ENCODE measurements at places on chromosomes 11 and 22. TPM values are rescaled to one million over a fixed set of nuclear protein-coding genes. Genes with fewer than 3 reads are reported as not detected.

- no peak for DNase-seq
These were observed 53.0 kb upstream of the RDX start for GRCh38 chr11:110349138-110349996.

- peak; percentile 47 for DNase-seq
These were observed 30.1 kb downstream of the ARHGAP8 start for GRCh38 chr22:44782363-44782963.

DNA sequence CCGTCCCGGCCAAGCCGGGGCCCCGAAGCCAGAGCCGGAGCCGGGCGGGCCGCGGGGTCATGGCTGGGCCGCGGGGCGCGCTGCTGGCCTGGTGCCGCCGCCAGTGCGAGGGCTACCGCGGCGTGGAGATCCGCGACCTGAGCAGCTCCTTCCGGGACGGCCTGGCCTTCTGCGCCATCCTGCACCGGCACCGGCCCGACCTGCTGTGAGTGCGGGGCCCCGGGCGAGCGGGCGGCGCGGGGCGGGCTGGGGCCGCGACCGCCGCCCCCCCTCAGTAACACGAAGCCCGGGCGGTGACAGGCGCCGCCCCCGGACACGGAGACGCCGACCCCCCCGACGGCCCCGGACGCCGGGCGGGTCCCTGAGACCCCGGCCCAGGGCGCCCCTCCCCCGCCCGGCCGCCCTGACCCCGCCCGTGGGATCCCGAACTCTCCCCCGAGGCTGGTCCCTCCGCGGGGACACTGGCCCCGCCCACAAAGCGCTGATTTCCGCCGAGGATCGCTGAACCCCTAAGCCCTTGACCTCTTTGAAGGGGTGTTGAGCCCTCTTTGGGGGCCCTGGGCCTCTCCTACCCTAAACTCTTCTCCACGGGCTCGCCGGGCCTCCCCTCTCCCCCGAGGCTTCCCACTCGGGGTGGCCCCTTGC, 389 bp downstream of the MICALL1 start:
- peak; percentile 58 for DNase-seq

DNA sequence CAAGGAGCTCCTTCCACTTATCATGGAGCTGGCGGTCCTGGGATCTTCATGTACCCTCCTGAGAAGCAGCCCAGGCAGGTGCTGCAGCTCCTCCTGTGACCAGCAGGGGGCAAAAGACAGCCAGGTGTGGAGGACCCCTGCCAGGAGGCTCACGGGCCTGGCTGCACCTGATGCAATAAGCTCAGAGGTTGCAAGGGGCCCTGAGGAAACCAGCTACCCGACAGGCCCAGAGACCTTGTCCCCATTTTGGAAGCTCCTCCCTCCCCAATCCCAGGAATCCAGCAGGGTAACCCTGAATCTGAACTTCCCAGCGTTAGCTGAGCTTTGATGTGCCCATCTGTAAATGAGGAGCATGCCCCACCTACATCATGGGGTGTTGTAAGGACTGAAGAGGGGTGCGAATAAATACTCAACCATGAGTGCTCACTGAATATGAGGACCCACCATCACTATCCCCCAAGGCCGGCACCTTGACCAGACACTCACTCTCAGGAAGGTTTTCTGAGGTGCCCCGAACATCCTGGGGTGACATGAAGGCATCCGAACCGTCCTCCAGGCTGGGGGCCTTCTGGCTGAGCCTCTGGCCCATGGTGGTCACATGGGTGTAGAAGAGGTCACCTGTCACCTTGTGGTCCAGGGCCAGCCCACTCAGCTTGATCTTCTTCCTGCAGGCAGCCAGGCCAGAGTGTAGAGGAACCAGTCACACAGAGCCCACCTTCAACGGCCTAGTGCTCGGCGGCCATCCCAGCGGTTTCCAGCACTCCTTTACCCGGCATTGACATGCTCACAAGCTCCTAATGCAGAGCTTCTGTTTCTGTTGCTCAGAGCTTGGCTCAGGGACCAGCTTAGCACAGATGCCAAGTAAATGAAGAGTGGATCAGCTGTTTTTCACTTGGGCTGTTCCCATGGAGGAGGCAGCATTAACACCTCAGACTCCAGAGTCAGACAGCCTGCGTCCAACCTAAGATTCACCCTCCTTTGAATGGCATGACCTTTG, 21.7 kb downstream of the SLC43A1 start:
- DNase-seq = peak; percentile 85

- no peak for DNase-seq
These were observed 6.0 kb upstream of the ACER3 start for GRCh38 chr11:76854709-76855108.

GRCh38 chr11:10581481-10582019, 13.1 kb upstream of the LYVE1 start:
- no peak for DNase-seq

- DNase-seq = no peak
These were observed 51.1 kb downstream of the TIMP3 start for GRCh38 chr22:32852395-32853251.

DNA sequence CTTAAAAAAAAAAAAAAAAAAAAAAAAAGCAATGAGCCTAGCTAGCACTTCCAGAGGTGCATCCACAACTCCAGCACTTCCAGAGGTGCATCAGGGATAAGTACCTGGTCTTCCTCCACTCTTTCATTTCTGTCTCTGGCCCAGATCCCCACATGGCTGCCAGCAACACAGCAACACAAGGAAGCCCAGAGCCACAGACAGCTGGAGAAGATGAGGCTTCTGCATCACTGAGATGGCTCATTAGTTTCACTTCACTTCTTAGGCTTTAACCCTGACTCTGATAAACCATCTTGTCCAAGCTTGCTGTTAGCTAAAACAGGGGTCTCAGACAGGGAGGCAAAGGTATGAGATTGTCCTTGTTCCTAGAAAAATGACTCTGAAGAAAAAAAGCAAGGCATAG, 35.6 kb downstream of the PC start:
- DNase-seq = no peak

GRCh38 chr11:945986-946385, 20.3 kb downstream of the AP2A2 start:
- no peak for DNase-seq

DNA sequence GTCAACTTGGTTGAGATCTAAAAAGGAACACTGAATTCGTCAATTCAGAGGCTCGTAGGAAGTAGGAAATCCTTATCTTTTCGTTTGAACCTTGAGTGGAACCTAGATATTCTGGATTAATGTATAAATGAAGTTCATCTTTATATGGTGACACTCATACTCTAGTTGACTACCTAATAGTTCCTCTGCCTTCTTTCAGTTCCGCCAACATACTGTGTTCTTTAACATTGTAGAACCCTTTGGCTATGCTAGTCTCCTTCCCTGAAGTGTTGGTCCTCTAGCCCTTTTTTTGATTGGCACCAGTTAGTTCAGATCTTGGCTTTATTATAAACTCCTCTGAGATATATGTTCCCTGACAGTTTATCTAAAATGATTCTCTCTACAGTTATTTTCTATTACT, 1.5 kb downstream of the ATM start:
- no peak for DNase-seq

DNA sequence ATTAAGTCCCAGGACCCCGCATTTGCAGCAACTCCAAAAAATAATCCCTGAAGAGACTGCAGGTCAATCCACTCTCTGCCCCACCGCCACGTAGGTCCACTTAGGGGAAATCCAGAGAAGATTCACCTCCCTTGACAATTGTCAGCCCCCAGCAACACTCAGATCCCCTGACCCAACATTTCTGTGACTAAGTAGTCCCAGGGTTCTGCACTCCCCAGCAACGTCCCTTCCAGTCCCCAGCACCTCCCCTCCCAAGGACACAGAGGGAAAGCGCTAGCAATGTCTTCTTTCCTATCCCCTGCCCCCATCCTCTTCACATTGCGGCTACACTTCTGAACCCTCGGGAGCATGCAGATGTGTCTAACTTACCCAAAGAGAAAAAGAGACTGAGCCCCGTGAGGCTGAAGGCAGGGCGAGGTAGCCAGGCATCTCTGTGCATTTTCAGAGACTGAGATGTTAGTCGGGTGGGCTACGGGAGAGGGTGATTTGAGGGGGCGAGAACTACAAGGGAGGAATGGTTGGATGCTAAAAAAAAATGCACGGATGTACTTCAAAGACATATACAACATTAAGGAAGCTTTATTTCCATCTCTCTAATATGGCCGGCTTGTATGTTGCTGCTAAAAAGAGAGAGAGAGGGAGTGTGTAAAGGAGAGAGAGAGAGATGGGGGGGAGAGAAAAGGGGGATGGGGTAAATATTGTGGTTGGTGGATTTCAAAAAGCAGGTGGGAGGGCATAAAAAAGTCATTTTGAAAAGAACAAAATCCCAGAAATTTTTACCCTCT, at the start of gene SCN2B:
TSS of gene SCN2B (minus strand) at position 647 of the 785 bp plus-strand sequence. CDS start at position 439, 208 bp downstream.
- peak; percentile 62 for DNase-seq

- DNase-seq = no peak
These were observed 4.1 kb upstream of the HBG2 start for GRCh38 chr11:5258543-5259262.

The FLRT1 gene
- polyA plus RNA-seq = 0.28 TPM

The SLC17A6 gene
- not detected for polyA plus RNA-seq

The PANX2 gene
- polyA plus RNA-seq = 0.25 TPM

The COPB1 gene
- 40.1 TPM for polyA plus RNA-seq
